Glutamatergic neuron (in vitro differentiated cells): ENCODE measurements at places on chromosomes 1 and 21.

DNA sequence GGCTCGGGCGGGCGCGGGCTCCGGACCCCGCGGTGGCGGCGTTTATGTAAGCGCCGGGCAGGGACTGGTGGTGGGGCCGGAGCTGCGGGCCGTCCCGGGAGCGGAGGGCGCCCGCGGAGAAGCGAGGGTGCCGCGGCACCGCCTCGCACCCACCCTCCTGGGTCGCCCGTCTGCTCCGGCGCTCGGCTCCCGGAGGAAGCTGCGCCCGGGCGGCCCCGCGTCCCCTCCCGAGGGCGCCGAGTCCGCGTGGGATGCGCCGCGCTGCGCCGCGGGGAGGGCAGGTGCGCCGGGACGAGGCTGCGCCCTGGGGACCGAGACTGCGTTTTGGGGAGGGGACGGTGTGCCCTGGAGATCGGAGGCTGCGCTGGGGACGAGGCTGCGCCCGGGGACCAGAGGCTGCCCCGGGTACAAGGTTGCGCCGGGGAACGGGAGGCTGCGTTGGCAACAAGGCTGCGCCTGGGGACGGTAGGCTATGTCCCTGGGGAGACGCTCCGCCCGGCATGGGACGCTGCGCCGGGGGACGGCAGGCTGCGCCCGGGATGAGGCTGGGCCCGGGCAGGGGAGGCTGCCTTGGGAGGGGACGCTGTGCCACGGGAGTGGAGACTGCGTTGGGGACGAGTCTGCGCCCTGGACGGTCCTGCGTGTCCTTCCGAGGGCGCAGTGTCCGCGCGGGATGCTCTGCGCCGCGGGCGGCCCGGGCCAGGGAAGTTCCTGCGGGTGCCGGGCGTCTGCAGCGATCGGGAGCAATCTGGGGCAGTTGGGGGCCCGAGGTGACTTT lies 627 bp downstream of the ADARB1 start:
- DNase-seq: peak; percentile 45

GRCh38 chr1:118099686-118100085 lies 85.3 kb downstream of the SPAG17 start:
- no peak for DNase-seq

GRCh38 chr1:65412984-65413375 lies 7.5 kb upstream of the LEPR start:
- DNase-seq: no peak

DNA sequence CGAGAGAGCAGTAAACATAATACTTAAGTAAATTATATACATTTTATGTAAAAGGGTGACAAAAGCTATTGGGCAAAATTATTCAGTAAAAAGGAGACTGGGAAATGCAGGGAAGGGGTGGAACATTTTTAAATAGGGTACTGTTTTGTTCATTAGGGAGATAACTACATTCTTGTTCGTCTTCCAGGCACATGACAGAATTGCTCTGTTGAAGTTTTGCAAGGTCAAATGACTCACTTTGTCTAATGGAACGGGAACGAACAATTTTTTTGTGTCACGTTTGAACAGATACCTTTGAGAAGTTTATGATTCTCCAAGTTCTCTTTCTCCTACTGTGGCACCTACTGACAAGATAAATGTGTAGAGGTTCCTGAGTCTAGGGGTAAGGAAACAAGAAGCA lies 382.3 kb upstream of the ZRANB2 start:
- DNase-seq: no peak

- no peak for DNase-seq
These were observed 34.1 kb downstream of the SOAT1 start for GRCh38 chr1:179327679-179328078.

DNA sequence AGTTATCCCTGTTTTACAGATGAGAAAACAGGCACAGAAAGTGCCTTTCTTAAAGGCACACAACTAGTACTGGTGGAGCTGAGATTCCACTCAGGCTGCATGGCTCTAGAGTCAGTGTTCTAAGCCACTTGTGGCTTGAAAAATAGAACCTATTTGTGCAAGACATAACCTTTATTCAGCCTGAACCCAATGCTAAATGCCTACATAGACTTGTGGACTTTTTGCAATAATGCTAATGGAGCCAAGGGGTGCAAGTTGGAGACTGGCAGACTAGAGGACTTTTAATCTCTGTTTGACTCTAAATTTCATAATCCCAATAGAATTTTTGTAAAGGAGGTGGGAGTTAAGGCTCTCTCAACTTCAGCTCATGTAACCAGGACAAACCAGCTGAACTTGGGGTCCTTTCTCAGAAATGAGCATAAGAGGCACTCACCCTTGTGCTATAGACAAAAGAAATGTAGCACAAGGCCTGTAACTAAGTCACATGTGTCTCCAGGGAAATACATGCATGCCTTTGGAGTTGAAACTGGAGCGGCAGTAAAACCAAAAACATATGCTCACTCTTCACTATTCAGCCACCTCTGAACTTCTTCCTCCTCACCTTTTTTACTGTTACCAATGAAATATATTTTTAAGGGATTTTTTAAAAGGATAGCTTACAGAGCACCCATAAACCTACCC lies 43.0 kb upstream of the AK4 start:
- DNase-seq: no peak

DNA sequence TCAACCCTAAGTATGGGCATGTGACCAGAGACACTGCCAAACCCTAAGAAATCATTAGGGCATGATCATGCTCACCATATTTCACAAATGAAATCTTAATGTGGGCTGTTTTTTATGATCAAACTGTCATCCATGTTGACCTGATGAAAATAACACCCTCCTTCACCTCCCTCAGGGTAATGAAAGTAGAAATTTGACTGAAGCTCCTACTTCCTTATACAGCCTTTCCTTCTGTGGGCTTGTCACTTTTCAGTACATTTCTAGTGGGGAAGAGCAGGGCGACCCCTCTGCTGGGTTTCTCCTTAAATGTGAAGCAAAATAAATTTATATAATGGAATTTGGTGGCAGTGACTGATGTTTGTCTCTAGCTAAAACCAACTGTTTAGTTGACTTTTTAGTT lies 25.9 kb downstream of the IVNS1ABP start:
- no peak for DNase-seq

GRCh38 chr1:116572099-116572498 lies 1.3 kb upstream of the CD58 start:
- no peak for DNase-seq
